ENCODE measurements at places on chromosomes 4 and X.

DNA sequence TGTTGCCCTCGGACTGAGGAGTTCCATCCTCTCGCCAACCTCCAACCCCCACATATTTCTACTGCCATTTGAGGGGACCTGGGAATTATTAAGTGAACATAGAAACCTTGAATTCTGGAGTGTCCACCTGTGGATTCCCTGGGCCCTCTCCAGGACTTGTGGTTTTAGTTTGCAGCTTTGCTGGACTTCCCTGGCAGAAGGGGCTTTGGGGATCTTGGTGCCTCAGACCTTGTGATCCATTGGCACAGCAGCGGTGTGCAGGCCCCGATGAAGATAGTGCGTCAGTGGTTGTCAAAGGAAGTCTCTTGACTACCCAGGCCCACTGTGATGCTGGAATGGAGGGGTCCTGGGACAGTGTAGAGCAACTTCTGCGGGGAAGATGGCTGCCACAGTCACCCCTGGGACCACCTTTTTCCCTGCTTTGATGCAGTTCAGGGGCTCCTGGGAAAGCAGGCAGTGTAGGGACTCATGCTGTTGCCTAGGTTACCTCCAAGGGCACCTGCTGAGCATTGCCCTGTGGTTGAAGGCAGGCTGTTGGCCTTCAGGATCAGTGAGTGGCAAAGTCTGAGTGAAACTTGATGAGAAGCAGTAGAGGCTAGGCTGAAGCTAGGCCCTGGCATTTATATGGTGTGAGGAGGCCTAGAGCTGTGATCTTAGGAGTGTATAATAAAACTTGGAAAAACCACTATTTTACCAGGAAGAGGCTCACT is 2.2 kb downstream of the SLC16A2 start:
- DNase-seq: no peak

GRCh38 chr4:42453612-42454011 is 56.3 kb downstream of the SHISA3 start:
- DNase-seq: no peak

- DNase-seq: no peak
These were observed 117.0 kb upstream of the LSM6 start for GRCh38 chr4:146058531-146058930.

GRCh38 chr4:87529187-87529586 is at the start of gene SPARCL1:
TSS of gene SPARCL1 (minus strand) at chr4:87529376. CDS start at chr4:87499574, 29,802 bp downstream.
- no peak for DNase-seq

- no peak for DNase-seq
These were observed 69.4 kb upstream of the PGM2 start for GRCh38 chr4:37757121-37757520.

- peak; percentile 13 for DNase-seq
These were observed 147.5 kb downstream of the DLG3 start for GRCh38 chrX:70592091-70592490.

- no peak for DNase-seq
These were observed at the start of gene PPARGC1A for GRCh38 chr4:23889814-23890341. TSS of gene PPARGC1A (minus strand) at chr4:23890047. CDS start at chr4:23889957, 90 bp downstream.

DNA sequence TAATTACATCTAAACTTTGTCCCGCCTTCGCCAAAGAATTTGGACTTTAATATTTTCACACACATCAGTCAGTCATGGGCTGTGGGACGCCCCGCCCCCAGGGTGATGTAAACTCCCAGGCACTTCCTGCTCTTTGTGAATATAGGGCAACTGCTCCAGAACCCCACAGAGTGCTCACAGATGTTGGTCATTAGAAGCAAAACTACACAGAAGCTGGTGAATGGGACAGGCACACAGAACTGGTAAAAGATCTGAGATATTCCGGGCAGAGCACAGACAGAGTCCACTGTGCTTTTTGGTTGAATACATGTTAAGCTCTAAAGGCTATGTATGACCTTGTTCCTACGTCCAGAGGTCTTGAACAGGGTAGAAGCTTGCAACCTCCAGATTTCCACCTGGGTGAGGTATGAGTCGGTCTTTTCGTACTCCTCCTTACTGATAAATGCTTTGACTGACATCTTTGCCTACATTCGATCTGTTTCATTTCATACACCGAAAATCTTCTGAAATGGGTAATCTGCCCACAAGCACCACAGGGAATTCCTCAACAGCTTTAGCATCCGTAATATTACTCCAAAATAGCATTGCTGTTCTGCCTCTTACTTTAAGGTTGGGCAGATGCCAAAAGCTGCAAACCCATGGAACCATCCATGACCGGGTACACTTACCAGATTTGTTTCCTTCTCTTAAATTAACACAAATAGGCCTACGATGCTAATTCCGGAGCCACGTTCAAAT is 144.6 kb downstream of the AMELX start:
- no peak for DNase-seq

GRCh38 chr4:119207051-119207450 is 5.5 kb upstream of the USP53 start:
- no peak for DNase-seq

DNA sequence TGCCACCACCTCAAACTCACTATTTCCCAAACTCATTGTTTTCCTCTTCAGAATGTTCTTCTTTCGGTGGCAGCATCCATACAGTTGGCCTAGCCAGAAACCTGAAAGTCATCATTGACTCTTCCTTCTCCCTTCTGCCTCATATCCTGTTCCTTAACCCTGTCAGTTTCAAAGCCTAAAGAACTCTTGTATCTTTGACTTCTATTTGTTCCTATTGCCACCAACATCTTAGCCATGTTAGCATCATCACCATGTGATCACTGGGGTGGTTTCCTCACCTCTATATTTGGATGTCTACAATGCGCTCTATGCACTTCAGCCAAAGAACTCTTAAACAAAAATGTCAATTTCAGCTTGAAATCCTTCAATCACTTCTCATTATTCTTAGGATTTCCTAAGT is 29.0 kb downstream of the DDX60L start:
- DNase-seq: no peak

DNA sequence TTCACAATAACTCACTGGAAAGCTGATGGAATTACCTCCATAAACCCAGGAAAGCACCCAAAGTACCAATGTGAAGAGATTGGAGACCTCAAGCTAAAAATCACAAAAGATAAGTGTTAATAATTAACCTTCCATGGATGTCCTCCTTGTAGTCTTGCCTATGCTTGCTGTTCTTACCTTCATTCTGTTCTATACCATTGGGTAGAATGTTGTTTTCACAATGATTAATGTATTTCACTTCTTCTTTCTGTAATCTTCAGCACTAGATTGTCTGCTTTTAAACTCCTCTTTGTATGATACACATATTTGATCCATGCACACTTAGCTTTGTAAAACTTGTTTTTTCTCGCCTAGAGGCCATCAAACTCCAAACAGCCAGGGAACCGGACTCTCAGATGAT is 570.3 kb downstream of the RAPGEF2 start:
- DNase-seq: no peak

DNA sequence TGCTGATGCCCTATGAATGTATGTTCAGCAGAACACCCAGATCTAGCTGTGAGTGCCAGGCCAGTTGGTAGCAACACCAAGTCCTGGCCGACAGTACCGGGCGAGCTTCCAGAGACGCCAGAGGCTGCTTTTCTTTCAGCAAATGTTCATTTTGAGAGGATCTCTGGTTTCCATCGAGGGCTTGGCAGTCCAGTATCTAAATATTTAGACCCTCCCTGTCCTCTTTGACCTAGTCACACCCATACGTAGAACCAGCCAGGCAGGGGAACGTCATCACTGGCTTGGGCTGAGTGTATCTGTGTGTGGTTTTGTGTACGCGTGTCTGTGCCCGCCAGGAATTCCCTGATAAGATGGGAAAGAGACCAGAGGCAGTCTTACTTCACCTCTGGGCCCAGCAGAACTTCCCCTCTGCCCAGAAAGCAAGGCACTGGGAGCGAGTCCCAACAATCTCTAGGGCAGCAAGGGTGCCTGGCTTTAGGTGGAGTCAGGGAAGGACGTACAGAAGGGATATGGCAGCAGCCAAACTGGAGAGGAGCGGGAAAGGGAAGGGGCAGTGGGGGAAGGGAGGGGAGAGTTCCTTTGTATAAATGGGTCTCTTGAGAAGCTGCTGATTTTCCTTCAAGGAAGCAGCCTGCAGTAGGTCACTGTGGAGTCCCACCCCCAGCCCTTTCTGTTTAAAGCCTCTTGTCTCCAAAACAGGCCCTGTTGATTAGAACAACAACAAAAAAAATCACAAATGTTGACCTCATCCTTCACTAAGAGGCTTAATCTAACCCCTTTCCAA is 15.0 kb upstream of the ELF4 start:
- no peak for DNase-seq

DNA sequence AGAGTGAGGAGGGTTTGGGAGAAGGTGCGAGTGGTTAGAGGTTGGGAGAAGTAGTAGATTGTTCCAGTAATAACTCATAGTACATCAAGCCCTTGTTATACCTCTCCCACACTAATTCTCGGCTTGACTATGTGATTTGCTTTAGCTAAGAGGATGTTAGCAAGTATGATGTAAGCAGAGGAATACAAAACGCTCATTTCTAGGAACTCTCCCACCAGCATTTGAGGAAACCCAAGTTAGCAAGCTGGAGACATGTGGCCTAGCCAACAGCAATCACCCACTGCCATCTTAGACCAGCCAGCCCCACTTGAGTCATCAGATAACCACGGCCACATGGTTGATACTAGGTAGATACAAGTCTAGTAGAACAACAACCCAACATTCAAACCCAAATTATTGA is 14.2 kb downstream of the FTHL17 start:
- no peak for DNase-seq

DNA sequence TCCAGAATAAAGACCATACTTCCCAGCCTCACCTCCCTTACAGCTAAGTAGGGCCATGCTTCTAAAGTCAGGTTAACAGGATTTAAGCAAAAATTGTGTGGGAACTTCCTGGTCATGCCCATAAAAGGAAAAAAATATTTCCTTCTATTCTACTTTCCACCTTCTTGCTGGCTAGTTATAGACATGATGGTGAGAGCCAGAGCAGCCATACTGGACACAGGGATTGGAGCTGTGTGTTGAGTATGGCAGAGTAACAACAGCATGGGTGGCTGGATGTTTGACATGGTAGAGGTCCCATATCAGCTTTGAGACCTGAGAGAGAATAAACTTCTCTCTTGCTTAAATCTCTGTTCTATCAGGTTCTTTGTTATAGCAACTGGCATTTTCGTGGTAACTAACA is 15.1 kb upstream of the CBR4 start:
- no peak for DNase-seq
